ENCODE measurements at places on chromosomes 4 and X. TPM values are rescaled to one million over a fixed set of nuclear protein-coding genes. Genes with fewer than 3 reads are reported as not detected.

Gene SLC9B2
- 17.8 TPM for total RNA-seq

Gene ADH1A
- total RNA-seq, result not detected

Gene NAA10
- total RNA-seq, result 52.6 TPM

Gene PNCK
- not detected for total RNA-seq

Gene GPC4
- total RNA-seq, result 0.13 TPM

Gene GIMD1
- total RNA-seq, result not detected

Gene RAB39B
- total RNA-seq, result 0.13 TPM

Gene CXCL8
- total RNA-seq, result 35.7 TPM

Gene SSX4B
- total RNA-seq, result not detected

Gene SMARCA1
- 16.4 TPM for total RNA-seq

Gene MRFAP1L1
- 35.2 TPM for total RNA-seq

Gene RAB40A
- total RNA-seq, result not detected

Gene ELF2
- total RNA-seq, result 42.2 TPM

Gene ADGRL3
- total RNA-seq, result 0.13 TPM

Gene SSR4
- total RNA-seq, result 155 TPM

Gene SYNPO2
- total RNA-seq, result under 0.01 TPM

Gene ASB5
- total RNA-seq, result not detected

Gene VCX3B
- total RNA-seq, result not detected

Gene CENPU
- 4.0 TPM for total RNA-seq

Gene OTC
- total RNA-seq, result 0.26 TPM

Gene COX7B2
- not detected for total RNA-seq

Gene BST1
- total RNA-seq, result 35.6 TPM

Gene PLS3
- total RNA-seq, result 330 TPM

Gene AR
- 0.26 TPM for total RNA-seq

Gene DAPP1
- not detected for total RNA-seq

Gene MSL3
- 20.1 TPM for total RNA-seq

Gene SOD3
- not detected for total RNA-seq

Gene UFSP2
- 36.2 TPM for total RNA-seq

Gene SPOCK3
- total RNA-seq, result not detected

Gene TKTL2
- total RNA-seq, result not detected

Gene C4orf51
- not detected for total RNA-seq

Gene BMP2K
- total RNA-seq, result 106 TPM

Gene MAGEA2
- total RNA-seq, result not detected

Gene CXCL1
- total RNA-seq, result 5.6 TPM

Gene CENPVL1
- total RNA-seq, result not detected

All from dermis microvascular lymphatic vessel endothelial cell (primary cell).